ENCODE measurements at places on chromosomes 11 and 22. TPM values are rescaled to one million over a fixed set of nuclear protein-coding genes. Genes with fewer than 3 reads are reported as not detected.

GRCh38 chr11:102447193-102447592 lies 5.4 kb downstream of the TMEM123 start:
- peak overlapping the region; percentile 89 for H3K27ac ChIP-seq
- DNase-seq = no peak
- H3K36me3 ChIP-seq = peaks cover 83% of the 10 kb centered on the region
- no peak overlapping the region for H3K4me3 ChIP-seq
- peaks cover 73% of the 10 kb centered on the region for H3K4me1 ChIP-seq

DNA sequence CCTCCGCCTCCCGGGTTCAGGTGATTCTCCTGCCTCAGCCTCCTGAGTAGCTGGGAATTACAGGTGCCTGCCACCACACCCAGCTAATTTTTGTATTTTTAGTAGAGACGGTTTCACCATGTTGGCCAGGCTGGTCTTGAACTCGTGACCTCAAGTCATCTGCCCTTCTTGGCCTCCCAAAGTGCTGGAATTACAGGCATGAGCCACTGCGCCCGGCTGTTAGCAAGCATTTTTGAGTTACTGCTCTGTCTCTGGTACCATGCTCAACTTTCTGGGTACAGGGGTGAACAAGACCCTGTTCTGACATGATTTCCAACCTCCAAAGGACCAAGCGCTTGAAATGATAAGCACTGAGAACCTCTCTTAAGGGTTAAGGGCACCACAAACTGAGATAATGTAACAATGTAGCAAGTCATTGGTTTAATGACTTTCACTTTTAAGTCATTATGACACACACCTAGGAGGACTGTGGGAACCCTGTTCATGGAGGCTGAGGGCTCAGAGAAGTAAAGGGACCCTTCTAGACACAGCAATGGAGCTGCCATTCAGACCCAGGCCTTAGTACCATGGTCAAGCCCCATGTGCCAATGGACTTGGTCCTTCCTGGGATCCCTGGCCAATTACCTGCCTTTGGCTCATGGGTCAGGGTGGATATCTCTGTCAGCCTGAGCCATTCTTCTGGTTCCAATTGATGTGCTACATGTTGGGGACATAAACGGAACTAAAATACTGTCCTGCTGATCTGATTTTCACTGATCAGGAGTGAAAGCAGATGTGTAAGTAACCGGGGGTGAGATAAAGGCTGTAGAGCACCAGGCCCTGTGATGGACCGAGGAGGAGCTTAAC lies 11.6 kb downstream of the SLC3A2 start:
- DNase-seq = no peak
- no peak overlapping the region for H3K4me3 ChIP-seq
- H3K27me3 ChIP-seq = peaks cover 8% of the 10 kb centered on the region
- no peak overlapping the region for H3K27ac ChIP-seq
- H3K4me1 ChIP-seq = peaks cover 11% of the 10 kb centered on the region

DNA sequence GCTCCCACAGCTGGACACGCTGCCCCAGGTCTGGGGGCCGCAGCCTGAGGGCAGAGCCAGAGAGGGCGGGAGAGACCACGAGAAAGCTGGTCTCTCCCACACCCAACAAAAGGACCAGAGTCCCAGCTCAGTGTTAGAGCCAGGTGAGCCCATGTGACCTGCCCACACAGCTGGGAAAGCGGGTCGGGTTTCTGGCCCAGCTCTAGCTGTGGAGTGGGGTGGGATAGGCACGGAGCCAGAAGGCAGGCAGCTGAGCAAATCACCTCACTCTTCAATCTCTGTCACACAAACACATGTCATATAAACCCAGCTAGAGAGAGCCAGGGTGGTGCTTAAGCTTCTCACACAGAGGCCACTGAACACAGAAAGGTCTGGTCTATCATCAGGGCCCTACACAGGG lies 7.8 kb upstream of the EIF3D start:
- peaks cover 1% of the 10 kb centered on the region for H3K4me1 ChIP-seq
- no peak overlapping the region for H3K4me3 ChIP-seq
- DNase-seq = no peak
- no peaks in the 10 kb centered on the region for H3K36me3 ChIP-seq
- H3K27ac ChIP-seq = no peak overlapping the region

DNA sequence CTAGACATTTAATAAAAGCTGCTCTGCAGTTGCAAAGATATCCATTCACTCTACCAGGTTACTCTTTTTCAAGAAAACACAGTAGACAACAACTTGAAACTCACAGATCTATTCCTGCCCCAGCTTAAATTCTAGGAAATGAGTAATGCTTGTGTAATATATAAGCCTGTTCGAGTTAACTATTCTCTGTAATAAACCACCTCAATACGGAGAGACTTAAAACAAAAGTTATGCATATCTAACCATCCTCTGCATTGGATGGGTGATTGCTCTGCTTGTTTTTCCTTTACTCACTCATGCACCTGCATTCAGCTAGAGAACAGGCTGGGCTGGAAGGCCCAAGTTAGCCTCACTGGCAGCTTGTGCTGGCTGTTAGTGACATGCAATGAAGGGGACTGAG lies 13.3 kb downstream of the LRRC4C start:
- no peaks in the 10 kb centered on the region for H3K27me3 ChIP-seq
- H3K4me3 ChIP-seq = no peak overlapping the region
- no peak overlapping the region for H3K27ac ChIP-seq
- H3K36me3 ChIP-seq = no peaks in the 10 kb centered on the region
- DNase-seq = no peak

DNA sequence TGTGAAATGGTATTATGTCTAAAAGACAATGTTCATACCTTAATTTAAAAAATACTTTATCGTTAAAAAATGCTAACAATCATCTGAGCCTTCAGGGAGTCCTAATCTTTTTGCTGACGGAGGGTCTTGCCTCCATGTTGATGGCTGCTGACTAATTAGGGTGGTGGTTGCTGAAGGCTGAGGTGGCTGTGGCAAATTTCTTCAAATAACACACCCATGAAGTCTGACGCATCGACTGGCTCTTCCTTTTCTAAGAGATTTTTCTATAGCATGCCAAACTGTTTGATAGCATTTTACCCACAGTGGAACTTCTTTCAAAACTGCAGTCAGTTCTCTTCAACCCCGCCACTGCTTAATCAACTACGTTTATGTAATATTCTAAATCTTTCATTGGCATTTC lies 33.6 kb downstream of the TCF20 start:
- peaks cover 25% of the 10 kb centered on the region for H3K36me3 ChIP-seq
- no peak overlapping the region for H3K27ac ChIP-seq
- no peak for DNase-seq

DNA sequence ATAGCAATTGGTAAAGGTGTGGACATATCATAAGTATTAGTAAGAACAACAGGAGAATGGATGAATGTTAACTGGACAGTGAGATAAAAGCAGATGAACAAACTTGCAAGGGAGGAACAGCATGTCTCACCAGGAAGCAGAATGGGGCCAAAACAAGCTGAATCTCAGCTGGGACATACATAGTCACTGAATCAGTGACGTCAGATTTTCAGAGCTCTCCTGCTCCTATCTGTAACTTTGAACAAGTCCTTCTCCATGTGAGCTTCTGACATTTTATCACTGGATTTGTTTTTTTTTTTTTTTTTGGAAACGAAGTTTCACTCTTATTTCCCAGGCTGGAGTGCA lies 118.7 kb downstream of the BBOX1 start:
- no peak overlapping the region for H3K27ac ChIP-seq
- DNase-seq = no peak
- no peaks in the 10 kb centered on the region for H3K27me3 ChIP-seq
- H3K4me3 ChIP-seq = no peak overlapping the region
- no peaks in the 10 kb centered on the region for H3K36me3 ChIP-seq

DNA sequence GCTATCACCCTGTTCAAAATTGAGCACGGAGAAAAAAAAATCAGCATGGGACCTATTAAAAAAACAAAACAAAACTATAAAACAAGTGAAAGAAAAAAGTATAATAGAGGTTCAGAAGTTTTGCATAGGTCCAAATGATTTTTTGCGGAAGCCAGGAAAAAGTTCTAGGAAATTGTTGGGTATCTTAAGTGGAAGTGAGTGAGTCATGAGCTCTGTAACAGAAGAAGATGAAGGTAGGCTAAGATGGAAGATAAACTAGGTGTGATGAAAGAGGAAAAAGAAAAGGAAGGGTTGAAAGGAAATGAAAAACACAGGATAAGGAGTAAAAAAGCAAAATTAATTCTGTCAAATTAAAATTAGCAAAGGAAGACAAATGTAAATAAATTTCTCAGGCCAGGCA lies 27.8 kb downstream of the SDHD start:
- no peak overlapping the region for H3K27ac ChIP-seq
- H3K36me3 ChIP-seq = no peaks in the 10 kb centered on the region
- DNase-seq = no peak

The MUC6 gene
- not detected for total RNA-seq

DNA sequence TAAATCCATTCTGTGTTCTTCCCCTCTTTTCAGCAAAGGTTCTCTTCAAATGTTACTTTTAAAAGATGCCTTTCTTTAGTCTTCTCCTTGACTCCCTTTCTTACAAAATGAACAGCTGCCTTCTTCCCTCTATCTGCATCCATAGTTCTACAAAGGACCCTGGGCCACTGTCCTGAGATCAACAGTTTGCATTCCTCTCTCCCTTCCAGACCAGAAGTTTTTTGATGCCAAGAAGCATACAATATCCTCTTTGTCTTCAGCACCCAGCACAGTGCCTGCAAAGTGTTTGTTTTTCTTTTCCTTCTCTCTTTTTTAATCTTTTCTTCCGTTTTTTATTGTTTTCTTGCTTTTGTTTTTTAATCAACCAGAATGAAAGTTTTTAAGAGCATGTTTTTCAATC lies 183.5 kb upstream of the SNX19 start:
- no peaks in the 10 kb centered on the region for H3K36me3 ChIP-seq
- no peak overlapping the region for H3K4me3 ChIP-seq
- H3K27ac ChIP-seq = no peak overlapping the region
- H3K4me1 ChIP-seq = no peaks in the 10 kb centered on the region

GRCh38 chr11:85281550-85281949 lies 345.6 kb downstream of the DLG2 start:
- H3K27me3 ChIP-seq = no peaks in the 10 kb centered on the region
- H3K27ac ChIP-seq = no peak overlapping the region
- H3K4me3 ChIP-seq = no peak overlapping the region
- H3K36me3 ChIP-seq = no peaks in the 10 kb centered on the region
- no peak for DNase-seq

GRCh38 chr11:19938866-19939265 lies 221.4 kb downstream of the DBX1 start:
- no peak overlapping the region for H3K4me3 ChIP-seq
- H3K27me3 ChIP-seq = peaks cover 7% of the 10 kb centered on the region
- H3K27ac ChIP-seq = no peak overlapping the region

DNA sequence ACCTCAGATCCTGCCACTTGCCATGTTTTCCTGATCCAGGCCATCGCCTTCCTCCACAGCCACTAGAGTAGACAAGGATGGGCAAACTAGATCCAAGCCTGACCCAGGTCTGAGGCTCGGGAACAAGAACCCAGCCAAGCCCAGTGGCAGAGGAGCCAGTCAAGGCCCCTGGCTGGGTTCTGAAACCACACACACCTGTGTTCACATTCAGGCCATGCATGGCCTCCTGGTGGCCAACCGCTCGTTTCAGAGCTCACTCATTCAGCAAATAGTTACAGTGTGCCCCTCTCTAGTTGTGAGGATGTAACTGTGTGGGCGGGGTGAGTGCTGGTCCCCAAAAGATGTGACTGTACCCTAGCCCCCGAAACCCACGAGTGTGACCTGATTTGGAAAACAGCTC lies 337.6 kb downstream of the CTTN start:
- no peak for DNase-seq
- no peaks in the 10 kb centered on the region for H3K27me3 ChIP-seq
- H3K4me1 ChIP-seq = no peaks in the 10 kb centered on the region
- H3K27ac ChIP-seq = no peak overlapping the region

DNA sequence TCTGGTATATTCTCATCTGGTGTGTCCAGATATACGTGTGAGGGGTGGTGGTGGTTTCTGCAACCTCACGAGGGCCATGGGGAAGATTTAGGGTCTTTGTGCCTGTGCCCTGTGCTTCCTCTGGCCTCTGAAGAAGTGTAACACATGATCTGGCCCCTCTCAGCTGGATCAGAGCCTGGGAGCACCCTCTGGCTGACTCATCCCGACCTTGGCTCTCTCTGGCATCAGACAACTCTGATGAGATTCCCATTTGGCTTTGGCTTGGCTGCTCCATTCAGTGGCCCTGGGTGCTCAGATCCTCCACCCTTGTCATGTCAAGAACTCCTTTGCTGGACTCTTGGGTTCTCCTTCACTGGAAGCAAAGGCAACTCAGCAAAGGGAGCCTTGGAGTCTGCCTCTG lies 45.2 kb downstream of the RASSF10 start:
- H3K4me3 ChIP-seq = no peak overlapping the region
- no peak for DNase-seq
- H3K27ac ChIP-seq = no peak overlapping the region

DNA sequence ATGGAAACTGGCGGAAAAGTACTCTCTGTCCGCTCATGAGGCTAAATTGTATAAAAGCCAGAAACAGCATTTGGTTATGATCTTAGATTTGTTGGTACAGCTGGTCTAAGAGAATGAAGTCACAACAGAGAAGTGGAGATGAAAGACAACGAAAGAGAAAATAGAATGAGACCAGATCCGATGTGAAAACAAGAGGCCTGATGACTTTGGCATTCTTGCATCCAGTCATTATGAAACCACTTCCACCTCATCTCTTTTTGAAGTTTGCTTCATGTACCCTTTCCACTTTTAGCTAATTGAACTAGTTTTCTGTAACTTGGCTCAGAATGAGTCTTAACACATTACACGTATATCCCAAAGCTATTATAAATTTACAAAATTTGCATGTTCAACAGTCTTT lies 1431.7 kb downstream of the LRRC4C start:
- H3K27me3 ChIP-seq = no peaks in the 10 kb centered on the region
- no peak overlapping the region for H3K4me3 ChIP-seq
- DNase-seq = no peak

DNA sequence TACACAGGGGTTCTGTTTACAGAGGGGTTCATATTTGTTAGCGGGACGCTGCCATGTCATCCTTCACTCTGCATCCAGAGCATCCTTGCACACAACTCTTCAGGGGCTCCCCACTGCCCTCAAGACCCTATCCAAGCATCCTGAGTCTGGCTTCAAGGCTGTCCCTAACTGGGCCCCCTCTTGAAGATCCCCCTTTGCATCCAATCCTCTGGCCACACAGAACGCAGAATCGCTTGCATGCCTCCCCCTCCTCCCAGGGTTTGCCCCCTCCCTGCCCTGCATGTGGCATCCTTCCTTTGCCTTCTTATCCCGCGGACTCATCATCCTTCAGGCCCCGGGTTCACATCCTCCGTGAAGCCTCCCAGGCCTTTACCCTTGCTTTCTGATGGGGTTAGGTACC lies 18.6 kb downstream of the C1QTNF6 start:
- H3K4me3 ChIP-seq = no peak overlapping the region
- no peak overlapping the region for H3K27ac ChIP-seq
- peaks cover 36% of the 10 kb centered on the region for H3K4me1 ChIP-seq
- H3K36me3 ChIP-seq = no peaks in the 10 kb centered on the region

The SERPINH1 gene
- total RNA-seq = 23.9 TPM

GRCh38 chr22:50252082-50253045 lies 1.3 kb upstream of the HDAC10 start:
- peaks cover 7% of the 10 kb centered on the region for H3K4me1 ChIP-seq
- H3K27me3 ChIP-seq = no peaks in the 10 kb centered on the region
- H3K27ac ChIP-seq = no peak overlapping the region
- H3K36me3 ChIP-seq = peaks cover 6% of the 10 kb centered on the region
- peak overlapping the region; percentile 21 for H3K4me3 ChIP-seq

- no peaks in the 10 kb centered on the region for H3K27me3 ChIP-seq
- no peak overlapping the region for H3K27ac ChIP-seq
- no peaks in the 10 kb centered on the region for H3K36me3 ChIP-seq
- H3K4me1 ChIP-seq = no peaks in the 10 kb centered on the region
- no peak overlapping the region for H3K4me3 ChIP-seq
Measured at GRCh38 chr11:88886796-88887195, 179.0 kb downstream of the GRM5 start.
